ENCODE measurements at places on chromosomes 2 and 18. TPM values are rescaled to one million over a fixed set of nuclear protein-coding genes. Genes with fewer than 3 reads are reported as not detected.

SPR gene
- 2.9 TPM for polyA plus RNA-seq

MSTN gene
- polyA plus RNA-seq, result not detected

DNA sequence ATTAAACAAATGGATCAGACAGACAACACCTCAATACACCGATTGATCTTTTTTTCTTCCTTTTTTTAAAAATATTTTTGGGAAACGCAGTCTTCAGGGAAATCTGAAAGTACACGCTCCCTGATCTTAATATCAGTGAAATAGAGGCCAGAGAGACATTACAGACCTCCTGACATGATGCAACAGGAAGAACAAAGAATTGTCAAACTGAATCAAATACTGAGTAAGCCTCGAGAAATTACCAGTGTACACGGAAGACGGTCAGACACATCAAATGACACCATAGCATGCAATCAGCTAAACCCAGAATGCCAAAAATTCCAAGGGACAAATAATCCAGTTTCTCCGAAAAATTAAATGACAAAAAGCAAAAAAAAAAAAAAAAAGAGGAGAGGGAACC, 80.2 kb upstream of the NFU1 start:
- no peaks in the 10 kb centered on the region for H3K4me1 ChIP-seq
- H3K27me3 ChIP-seq, result no peaks in the 10 kb centered on the region
- peaks cover 100% of the 10 kb centered on the region for H3K36me3 ChIP-seq

DNA sequence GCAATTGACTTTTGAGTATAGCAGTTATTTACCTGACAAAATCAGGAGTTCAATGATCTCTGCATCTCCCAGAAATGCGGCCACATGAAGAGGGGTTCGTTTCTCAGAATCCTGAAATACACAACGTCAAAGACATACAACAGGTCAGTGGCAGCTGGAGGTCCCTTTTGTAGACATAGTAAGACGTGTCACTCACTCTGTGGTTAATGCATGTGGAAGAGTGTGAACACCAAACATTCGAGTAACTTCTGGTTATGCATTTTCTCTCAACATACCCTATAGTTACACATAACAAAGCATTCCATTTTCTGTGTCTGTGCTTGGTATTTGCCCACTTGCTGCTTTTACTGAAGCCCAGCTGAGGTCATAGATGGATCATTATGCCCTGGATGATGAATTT, 163.6 kb downstream of the ANKRD44 start:
- peaks cover 16% of the 10 kb centered on the region for H3K36me3 ChIP-seq
- peaks cover 62% of the 10 kb centered on the region for H3K4me1 ChIP-seq
- no peaks in the 10 kb centered on the region for H3K27me3 ChIP-seq
- DNase-seq, result no peak
- H3K4me3 ChIP-seq, result no peak overlapping the region
- peak overlapping the region; percentile 83 for H3K27ac ChIP-seq

Measured in CD14-positive monocyte (primary cell).